ENCODE measurements at places on chromosomes 7 and 10.

GRCh38 chr7:152641384-152641783, 34.6 kb downstream of the XRCC2 start:
- no peak for DNase-seq

DNA sequence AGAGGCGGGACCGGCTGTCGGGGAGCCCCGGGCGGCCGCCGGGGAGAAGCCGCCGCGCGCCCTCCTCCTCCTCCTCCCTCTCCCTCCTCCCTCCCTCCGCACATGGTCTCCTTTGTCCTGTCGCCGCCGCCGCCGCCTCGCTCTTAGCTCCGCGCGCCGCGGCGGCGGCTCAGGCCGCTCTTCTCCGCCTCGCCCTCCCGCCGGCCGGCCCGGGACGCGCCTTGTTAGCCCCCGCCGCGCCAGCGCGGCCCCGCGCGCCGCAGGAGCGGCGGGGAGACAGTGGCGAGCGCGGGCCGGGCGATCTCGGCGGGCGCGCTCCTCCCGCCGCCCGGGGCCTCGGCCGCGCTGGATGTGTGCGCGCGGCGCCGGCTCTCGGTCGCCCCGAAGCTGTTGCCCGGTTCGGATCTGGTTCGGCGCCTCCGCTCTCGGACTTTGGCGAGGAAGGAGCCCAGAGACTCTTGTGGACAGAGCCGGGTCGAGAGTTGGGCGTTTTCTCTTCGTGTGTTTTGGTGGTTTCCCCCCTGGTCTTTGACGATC, 437.4 kb upstream of the GALNT17 start:
- peak; percentile 47 for DNase-seq

- peak; percentile 53 for DNase-seq
Observed at GRCh38 chr7:80135309-80136104, 876 bp downstream of the GNAI1 start.

DNA sequence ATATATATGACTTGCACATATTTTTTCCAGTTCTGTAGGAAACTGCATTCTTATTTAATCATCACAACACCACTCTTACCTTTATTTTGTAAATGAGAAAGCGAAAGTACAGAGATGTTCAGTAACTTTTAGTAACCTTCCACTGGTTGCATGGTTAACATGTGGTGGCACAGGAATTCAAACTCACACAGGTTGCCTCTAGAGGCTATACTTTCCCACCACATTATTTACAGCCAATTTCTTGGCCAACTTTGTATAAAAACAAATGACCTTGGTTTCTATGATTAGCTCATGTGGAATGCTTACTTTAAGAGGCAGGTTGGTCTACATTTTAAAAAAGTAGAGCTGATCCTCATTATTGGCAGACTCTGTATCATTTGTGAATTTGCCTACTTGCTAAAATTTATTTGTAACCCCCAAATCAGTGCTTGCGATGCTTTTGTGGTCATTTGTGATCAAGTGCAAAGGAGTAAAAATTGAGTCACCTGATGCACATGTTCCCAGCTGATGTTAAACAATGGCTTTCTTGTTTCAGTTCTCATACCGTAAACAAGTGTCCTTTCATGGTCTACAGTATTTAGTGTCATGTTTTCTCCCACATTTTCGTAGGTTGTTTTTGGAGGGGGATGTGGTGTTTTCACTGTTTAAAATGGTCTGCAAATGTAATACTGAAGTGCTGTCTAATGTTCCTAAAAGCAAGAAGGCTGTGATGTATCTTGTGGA, 14.8 kb downstream of the BBS9 start:
- peak; percentile 29 for DNase-seq

GRCh38 chr10:15588635-15589508, 130.8 kb downstream of the ITGA8 start:
- no peak for DNase-seq

- no peak for DNase-seq
Observed at GRCh38 chr7:51138123-51139085, 178.2 kb downstream of the COBL start.

GRCh38 chr10:14758994-14759664, 15.6 kb downstream of the FAM107B start:
- peak; percentile 8 for DNase-seq

DNA sequence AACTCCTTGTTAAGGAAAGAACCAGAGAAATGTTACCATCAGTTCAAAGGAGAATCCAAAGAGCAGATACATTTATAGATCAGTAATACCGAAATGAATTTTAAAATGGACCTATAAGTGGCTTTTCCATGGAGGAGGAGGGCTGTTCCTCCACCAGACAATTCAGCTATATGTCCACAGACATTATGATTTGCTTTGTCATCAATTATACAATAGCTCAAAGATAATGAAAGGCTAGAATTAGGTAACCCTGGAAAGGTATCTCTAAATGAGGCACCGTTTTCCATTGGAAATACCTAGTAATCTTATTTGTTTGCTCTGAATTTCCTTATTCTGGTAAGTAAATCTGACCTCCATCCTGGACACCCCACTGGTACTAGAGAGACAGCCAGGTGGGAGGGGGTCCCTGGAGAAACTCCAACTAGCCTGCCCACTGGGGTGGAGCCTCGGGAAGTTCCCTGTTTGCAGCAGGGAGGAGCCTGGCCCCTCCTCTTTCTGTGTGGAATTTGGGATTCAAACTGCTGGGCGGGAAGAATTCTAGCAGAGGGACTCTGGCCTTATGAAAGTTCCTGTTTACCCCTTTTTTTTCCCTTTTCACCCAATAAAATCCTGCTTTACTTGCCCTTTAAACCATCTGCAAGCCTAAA, 218.0 kb downstream of the PHF14 start:
- no peak for DNase-seq

- peak; percentile 51 for DNase-seq
Observed at GRCh38 chr7:22452142-22452959, 47.6 kb downstream of the STEAP1B start.

- no peak for DNase-seq
Observed at GRCh38 chr10:52257692-52258075, 56.4 kb upstream of the DKK1 start.

- DNase-seq, result no peak
Observed at GRCh38 chr10:13767676-13768178, 181.0 kb downstream of the PRPF18 start.

GRCh38 chr7:80699045-80699638, 60.7 kb downstream of the CD36 start:
- DNase-seq, result peak; percentile 76

- DNase-seq, result peak; percentile 13
Observed at GRCh38 chr7:99707096-99707495, 27.3 kb upstream of the CYP3A5 start.

- no peak for DNase-seq
Observed at GRCh38 chr10:85624511-85624910, 742.1 kb downstream of the GRID1 start.

- DNase-seq, result no peak
Observed at GRCh38 chr7:128145191-128145590, 95.9 kb upstream of the LEP start.

- DNase-seq, result no peak
Observed at GRCh38 chr7:96076350-96076707, 245.6 kb downstream of the SLC25A13 start.

GRCh38 chr10:46220872-46221538, 65.8 kb upstream of the ANTXRL start:
- peak; percentile 20 for DNase-seq

- DNase-seq, result no peak
Observed at GRCh38 chr7:20798694-20799121, 12.0 kb upstream of the SP8 start.

- DNase-seq, result no peak
Observed at GRCh38 chr7:17168416-17168815, 130.0 kb upstream of the AHR start.

DNA sequence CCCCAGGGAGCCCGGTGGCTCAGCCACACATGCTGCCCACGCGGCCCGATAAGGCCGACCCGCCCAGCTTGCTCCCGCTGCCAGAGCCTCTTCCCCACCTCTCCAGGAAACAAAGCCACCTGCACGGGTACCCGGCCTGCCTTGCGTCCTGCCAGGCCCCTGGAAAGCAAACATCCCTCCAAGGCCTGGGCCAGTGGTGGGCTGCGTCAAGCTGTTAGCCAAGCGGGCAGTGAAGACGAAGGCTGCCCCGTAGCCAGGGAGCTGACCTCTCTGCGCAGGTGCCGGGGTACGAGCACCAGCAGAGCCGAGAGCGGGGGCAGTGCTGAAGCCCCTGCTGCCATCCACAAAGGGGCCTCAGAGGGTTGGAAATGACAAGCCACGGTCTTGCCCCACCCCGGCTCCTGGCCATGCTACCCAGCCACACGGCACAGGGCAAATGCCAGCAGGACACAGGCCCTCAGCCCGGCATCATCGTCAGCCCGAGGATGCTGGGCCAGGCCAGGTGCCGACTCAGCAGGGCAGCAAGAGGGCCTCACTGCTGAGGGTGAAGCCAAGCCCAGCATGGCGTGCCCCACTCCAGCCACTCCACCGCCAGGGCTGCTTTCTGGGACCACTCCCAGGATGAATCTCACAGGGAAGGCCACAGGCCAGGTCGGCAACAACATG, 140.0 kb downstream of the PTPRN2 start:
- no peak for DNase-seq

- no peak for DNase-seq
Observed at GRCh38 chr10:12051241-12051640, 8.6 kb upstream of the UPF2 start.

GRCh38 chr10:49187950-49188761, at the start of gene TMEM273:
Gene TMEM273, minus strand, starts transcription at chr10:49188391. Its CDS starts 55 bp downstream, at chr10:49188336.
- no peak for DNase-seq

DNA sequence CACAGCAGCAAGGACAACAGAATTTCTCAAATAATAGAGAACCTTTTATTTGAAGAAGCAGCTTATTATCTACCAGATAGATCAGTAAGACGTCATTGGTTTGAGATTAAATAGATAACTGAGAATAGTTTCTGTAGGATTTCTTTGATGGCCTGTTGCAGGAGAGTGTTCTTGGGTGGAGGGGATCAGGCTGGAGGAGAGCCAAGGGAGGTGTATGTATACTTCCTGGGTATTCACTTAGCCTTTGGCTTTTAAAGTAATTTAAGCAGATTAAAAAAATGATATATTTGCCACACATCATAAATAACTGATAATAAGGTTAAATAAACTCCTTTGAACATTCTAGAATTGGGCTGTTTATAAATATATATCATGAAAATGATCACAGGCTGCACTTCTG, 486.1 kb upstream of the IGFBP3 start:
- DNase-seq, result no peak

DNA sequence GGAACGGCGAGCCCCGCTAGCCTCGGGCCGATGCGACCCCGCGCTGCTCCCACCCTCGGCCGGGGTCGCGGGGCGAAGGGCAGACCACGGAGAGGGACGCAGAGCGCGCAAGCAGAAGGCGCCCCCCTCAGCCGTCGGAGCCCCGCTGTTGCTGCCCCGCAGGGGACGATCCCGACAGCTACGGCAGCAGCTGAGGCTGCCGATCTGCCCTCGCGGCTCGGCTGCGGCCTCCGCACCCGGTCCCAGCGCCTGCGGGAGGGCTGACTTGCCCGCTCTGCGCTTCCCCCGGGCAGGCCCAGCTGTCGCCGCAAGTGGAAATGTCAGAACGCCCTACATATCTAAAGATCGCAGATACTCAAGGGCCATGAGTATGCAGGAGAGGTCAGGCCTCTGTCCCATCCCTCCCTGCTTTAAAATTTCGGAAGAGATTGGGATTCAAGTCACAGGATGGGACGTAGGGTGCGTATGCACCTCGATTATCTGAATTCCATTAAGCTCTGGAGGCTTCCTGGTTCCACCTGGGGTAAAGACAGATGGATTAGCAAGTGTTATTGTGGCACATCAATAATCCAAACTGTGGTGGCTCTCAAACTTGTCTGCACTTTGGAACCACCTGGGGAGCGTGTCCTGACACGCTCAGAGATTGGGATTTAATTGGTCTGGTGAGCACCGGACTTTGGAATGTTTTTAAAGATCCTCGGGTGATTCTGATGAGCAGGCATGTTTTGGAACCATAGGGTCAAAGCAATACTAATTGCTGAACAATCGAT, at the start of gene CRPPA:
Gene CRPPA (minus strand): TSS at position 206 of the 770 bp plus-strand sequence. CDS start 216 bp downstream, outside the sequence.
- peak; percentile 60 for DNase-seq

DNA sequence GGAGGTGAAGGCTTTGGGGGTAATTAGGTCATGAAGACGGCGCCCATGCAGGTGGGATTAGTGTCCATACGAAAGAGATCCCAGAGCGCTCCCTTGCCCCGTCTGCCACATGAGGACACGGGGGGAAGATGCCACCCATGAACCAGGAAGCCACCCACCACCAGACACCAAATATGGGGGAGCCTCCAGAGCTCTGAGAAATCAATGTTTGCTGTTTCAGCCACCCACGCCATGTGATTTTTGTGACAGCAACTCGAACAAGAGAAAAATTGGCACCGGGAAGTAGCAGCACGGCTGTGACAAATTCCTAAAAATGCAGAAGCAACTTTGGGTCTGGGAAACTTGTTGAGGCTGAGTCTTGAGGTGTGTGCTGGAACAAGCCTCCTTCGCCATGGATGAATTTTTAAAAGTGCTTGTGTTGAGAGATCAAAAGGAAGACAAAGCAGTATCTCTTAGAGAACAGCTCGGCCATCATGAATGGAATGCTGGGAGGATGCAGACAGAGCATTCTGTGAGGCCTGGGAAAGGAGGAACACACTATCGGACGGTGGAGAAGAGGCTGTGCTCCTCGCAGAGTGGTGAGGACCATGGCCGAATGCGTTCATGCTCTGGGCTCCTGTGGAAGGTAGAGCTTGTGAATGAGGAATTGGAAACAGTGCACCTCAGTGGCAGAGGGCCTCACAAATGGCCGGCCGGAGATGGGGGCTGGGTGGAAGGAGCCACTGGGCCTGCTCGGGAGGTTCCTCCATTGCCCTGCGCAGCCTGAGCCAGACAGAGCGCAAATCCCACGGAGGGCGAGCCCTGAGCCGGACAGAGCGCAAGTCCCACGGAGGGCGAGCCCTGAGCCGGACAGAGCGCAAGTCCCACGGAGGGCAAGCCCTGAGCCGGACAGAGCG, 277.5 kb downstream of the PTPRN2 start:
- no peak for DNase-seq

DNA sequence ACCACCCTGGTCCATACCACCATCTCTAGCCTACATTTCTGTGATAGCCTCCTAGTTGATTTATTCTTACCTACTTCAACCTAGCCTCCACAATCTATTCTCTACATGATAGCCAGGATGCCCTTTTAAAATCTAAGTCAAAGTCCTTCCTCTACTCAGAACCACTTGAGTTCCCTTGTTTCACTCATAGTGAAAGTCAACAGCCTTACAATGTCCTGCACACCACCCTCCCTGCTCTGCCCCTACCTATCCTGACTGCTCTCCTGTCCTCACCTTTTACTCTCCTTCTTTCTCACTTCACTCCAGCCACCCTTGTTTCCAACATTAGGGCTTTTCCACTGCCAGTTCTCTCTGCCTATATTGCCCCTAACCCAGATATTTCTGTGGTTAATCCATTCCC, 146.7 kb downstream of the GRM3 start:
- DNase-seq, result no peak

DNA sequence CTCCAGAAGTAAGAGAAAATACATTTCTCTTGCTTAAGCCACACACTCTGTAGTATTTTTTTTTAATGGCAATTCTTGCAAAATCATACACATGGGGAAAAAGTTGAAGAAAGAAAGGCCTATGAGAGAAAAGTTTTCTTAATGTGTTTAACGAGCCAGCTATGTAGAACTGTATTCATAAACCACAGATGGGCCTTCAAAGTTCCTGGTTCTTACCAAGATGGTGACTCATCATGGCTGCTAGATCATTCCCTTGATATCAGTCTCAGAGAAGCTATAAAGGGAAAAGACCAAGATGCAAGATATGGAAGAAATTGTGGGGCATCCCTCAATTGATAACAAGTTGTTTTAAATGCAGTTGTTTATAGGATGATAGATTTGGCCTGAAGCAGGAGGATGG, 992.7 kb upstream of the MBL2 start:
- DNase-seq, result peak; percentile 31

Measured in ELR (cell line).